Smooth muscle cell of trachea (primary cell): ENCODE measurements at places on chromosomes 1 and 21. TPM values are rescaled to one million over a fixed set of nuclear protein-coding genes. Genes with fewer than 3 reads are reported as not detected.

CYYR1 gene
- total RNA-seq: under 0.01 and 0.15 TPM in 2 replicates

TMEM82 gene
- total RNA-seq: not detected in 2 replicates

KIF26B gene
- 0.87 and 3.3 TPM in 2 replicates for total RNA-seq

CD53 gene
- total RNA-seq: not detected in 2 replicates

IFNLR1 gene
- not detected in 2 replicates for total RNA-seq

SLFNL1 gene
- total RNA-seq: 0.66 and 0.73 TPM in 2 replicates

HSD11B1 gene
- 22.5 and 28.8 TPM in 2 replicates for total RNA-seq

LCE1F gene
- not detected in 2 replicates for total RNA-seq

HDAC1 gene
- total RNA-seq: 89.2 and 99.5 TPM in 2 replicates

BRINP3 gene
- total RNA-seq: not detected in 2 replicates
